Right renal pelvis (tissue), 4 donors: ENCODE measurements at places on chromosomes 3 and 15. TPM values are rescaled to one million over a fixed set of nuclear protein-coding genes. Genes with fewer than 3 reads are reported as not detected.

Gene ZBBX
- polyA plus RNA-seq = 4.3 TPM

Gene GUCA1C
- polyA plus RNA-seq = 0.26 TPM

Gene C2CD4B
- polyA plus RNA-seq = 0.65 TPM

Gene TEX55
- polyA plus RNA-seq = not detected

Gene C3orf22
- polyA plus RNA-seq = 0.06 TPM

DNA sequence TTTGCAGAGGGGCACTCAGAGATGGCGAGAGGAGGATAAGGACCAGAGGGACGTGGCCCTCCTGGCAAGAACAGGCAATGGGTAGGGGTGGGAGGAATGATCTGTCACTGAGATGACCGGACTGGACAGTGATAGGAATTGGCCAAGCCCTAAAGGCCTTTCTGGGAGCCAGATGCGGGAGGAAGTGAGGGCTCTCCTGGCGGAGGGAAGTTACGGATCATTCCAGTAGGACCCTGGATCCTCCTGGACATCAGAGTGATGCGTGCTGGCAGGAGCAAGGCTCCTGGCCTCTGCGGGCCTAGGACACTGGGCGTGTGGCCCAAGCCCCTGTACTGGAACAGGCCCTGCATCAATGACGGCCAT, 23.4 kb downstream of the KIF7 start:
- no peak for DNase-seq

DNA sequence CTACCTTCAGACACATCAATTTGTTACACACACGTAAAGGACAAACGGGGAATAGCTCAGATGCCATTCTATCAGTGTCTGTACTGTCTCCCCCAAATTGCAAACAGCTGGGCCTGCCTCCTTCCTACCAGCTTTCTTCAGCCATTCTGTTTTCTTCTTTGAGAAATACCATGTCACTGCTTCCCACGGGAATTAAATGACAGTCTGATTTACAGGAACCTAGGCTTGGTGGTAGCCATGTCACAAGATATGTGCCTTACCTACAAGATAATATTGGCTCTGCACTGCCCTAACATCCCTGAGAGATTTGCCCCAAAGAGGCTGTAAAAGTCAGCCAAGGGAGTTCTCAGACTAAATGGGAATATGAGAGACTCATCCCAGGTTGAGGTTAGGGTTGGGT, 308.3 kb downstream of the LRTM1 start:
- no peak for DNase-seq

DNA sequence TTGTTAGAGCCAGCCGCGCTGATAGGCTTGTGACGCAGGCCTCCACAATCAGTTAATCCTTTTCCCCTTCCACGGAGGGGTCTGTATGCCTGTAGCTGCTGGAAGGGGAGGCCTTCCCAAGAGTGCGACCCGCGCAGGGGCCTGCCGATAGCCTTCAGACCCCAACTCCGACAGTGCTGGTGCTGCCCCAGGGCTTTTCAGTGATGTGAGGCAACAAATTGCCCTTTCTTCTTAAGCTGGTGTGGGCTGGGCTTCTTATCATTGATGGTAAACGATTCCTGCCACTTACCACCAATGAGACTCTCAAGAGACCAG, 143.4 kb downstream of the CHSY1 start:
- DNase-seq = no peak

- no peak for DNase-seq
Measured at GRCh38 chr3:192906940-192907339, 10.7 kb downstream of the MB21D2 start.

- DNase-seq = no peak
Measured at GRCh38 chr3:100317912-100318311, 16.6 kb upstream of the NIT2 start.

DNA sequence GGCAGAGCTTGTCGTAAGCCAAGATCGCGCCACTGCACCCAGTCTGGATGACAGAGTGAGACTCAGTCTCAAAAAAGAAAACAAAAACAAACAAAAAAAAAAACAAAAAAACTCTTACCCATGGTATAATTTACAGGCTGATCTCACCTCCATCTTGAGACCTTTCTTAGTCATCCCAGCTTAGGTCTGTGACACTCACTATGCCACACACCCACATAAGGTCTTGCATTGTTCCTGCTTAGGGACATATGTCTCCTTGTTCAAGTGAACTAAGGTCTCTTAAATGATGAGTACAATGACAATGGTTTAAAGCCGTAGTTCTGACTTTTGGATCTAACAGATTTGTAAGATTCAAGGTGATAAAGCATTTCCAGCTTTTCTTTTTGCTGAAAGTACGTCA, 360.2 kb upstream of the ARHGEF26 start:
- no peak for DNase-seq

- DNase-seq = no peak
Measured at GRCh38 chr3:195555110-195555509, 12.0 kb upstream of the PPP1R2 start.

GRCh38 chr3:78863306-78864203, 904.2 kb downstream of the ROBO1 start:
- no peak for DNase-seq

- DNase-seq = no peak
Measured at GRCh38 chr3:61872077-61872706, 310.8 kb downstream of the PTPRG start.

DNA sequence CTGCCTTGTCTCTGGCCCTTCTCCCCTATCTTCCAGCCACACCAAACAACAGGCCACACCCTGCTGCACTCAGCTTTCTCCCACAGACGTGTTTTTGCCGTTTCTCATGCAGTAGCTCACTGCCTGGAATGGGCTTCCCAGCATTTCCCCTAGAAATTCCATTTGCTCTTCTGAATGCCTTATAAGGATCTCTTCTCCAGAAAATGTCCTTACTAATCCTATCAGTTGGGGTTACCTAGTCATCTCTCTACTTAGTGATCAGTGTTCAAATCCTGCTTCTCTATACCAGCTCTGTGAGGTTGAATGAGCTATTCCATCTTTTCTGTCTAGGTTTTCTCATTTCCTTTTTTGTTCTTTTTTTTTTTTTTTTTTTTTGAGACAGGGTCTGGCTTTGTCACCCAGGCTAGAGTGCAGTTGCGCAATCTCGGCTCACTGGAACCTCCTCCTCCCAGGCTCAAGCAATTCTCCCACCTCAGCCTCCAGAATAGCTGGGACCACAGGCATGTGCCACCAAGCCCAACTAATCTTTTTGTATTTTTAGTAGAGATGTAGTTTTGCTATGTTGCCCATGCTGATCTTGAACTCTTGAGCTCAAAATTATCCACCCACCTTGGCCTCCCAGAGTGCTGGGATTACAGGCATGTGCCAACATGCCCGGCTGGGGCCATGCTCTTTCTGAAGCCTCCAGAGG, 98.2 kb upstream of the CHD2 start:
- DNase-seq = no peak

DNA sequence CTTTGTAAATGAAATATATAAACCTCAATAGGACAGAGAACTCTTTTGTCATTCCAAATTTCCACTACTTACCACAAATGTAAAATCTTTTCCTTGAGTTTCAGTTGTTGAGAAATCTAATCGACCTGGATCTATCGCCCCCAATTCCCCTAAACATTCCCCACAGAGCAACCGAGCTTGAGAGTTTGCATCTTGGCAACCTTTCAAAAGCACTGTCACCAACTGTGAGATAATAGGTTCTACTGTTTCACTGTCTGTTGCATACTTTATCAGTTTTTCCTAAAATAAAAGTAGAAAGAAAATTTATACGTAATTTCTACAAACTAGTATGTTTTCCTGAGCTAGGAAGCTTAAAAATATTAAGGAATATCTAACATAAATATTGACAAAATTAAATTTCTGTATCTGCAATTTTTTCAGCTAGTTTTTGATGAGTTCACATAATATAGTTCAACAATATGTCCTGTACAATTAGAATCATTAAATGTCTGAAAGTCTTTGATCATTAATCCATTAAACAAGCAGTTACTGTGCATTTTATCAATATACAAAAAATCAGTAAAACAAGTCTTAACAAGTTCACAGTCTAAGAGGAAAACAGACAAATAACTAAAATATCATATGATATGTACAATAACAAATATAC, 54.5 kb downstream of the ATR start:
- DNase-seq = no peak

GRCh38 chr3:61613666-61614065, 52.3 kb downstream of the PTPRG start:
- no peak for DNase-seq

GRCh38 chr3:125211523-125212090, 941 bp downstream of the SLC12A8 start:
- DNase-seq = no peak

DNA sequence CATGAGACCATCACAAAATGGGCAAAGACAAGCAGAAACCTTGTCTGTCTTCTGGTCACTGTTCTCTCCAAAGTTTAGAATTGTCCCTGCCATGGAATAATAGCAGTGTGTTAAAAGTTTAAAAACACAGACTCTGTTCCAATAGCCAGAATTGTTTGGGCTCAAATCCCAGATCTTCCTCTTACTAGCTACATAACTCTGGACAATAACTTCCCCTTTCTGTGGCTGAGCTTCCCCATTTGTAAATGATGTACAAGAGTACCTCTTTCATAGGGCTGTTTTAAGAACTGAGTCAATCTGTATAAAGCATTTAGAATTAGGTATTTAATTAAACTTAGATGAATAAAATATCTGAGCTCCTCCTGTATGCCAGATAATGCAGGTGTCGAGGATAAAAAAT, 623.0 kb downstream of the NTRK3 start:
- no peak for DNase-seq

- DNase-seq = no peak
Measured at GRCh38 chr3:37477275-37477674, 302.9 kb upstream of the LRRFIP2 start.

DNA sequence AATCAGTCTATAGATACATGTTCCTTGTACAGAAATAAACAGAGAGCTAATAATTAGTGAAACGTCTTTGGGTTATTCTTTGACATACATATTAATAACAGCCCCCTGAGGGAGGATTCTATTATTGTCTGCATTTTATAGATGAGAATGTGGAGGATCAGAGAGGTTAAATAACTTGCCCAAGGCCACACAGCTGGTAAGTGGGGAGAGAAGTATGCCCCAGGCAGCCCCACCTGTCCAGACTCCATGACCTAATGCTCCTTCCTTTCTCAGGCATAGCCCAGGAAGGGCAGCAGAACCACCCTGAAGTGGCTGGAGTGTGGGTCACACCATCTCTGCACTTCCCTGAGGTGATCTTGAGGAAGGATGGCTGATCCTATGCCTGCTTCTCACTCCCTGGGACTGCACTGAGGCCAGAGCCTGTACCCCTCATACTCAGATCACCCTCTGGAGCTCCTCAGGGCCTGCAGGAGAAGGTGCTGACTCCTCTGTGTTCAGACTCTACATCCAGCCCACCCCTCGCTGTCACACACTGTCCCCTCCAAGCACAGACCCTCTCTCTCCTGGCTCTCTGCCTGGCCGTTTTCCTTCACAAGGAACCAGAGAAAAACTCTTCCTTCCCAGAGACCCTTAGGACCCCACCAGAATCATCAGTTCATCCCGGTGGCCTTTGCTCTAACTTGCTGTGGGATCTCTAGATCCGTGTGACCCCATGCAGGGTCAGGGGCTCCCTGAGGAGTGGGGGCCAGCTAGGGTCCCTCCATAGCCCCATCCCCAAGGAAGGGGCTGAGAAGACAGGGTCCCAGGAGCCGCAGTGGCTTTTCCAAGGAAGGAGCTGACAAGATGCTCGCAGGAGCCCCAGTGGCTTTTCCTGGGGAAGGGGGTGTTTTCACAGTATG, 4.4 kb upstream of the HHATL start:
- no peak for DNase-seq

- DNase-seq = no peak
Measured at GRCh38 chr15:69436951-69437350, 15.7 kb upstream of the RPLP1 start.

GRCh38 chr15:95624616-95625361, 705.7 kb upstream of the NR2F2 start:
- DNase-seq = no peak

GRCh38 chr3:188523291-188523690, 369.3 kb downstream of the LPP start:
- no peak for DNase-seq

GRCh38 chr3:69012800-69013252, 658 bp downstream of the EOGT start:
- no peak for DNase-seq

DNA sequence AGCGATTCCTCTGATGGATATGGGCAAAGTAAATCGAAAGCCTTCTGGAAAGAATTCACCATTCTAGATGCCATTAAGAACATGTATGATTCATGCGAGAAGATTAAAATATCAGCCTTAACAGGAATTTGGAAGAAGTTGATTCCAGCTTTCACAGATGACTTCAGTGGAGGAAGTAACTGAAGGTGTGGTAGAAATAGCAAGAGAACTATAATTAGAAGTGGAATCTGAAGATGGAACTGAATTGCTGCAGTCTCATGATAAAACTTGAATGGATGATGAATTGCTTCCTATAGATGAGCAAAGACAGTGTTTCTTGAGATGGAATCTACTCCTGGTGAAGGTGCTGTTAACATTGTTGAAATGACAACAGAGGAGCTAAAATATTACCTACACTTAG, 30.1 kb upstream of the TBC1D23 start:
- no peak for DNase-seq

GRCh38 chr3:147875498-147875897, 466.3 kb downstream of the ZIC1 start:
- DNase-seq = no peak
